Stimulated activated CD4-positive, alpha-beta T cell treated with anti-CD3 and anti-CD28 coated beads, Interleukin-1b, Interleukin-23, amount 100 ng/mL, for 1 hour (primary cell): ENCODE measurements at places on chromosomes 3 and 15.

DNA sequence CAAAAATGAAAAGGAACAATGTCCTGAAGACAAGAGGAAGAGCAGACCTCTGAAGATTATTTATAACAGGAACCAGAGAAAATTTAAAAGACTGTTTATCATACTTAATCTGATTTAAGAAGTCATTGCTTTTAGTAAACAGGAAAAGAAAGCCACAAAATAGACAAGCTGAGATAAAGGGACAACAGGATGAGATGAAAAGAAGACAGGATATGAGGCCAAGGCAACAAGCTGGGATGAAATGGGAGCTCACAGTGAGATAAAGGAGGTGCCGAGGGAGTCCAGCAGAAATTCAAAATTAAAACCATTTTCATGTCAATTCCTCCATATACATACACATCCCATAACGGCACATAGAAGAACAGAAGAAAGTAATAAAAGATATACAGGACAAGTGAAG lies 277.0 kb downstream of the RBMS3 start:
- no peak for DNase-seq

DNA sequence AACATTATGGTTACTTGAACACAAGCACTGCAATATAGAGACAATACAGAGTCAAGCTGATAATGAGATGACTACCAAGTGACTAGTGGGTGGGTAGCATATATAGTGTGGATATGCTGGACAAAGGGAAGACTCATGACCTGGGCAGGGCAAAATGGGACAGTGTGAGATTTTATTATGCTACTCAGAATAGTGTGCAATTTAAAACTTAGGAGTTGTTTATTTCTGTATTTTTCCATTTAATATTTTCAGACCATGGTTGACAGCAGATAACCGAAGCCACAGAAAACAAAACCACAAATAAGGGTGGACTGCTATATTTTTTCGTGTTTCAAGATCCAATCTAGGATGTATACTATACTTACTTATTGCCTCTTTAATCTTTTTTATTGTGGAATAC lies 19.6 kb downstream of the GALK2 start:
- DNase-seq: no peak

GRCh38 chr3:64063207-64063982 lies 40.1 kb upstream of the PSMD6 start:
- DNase-seq: no peak

DNA sequence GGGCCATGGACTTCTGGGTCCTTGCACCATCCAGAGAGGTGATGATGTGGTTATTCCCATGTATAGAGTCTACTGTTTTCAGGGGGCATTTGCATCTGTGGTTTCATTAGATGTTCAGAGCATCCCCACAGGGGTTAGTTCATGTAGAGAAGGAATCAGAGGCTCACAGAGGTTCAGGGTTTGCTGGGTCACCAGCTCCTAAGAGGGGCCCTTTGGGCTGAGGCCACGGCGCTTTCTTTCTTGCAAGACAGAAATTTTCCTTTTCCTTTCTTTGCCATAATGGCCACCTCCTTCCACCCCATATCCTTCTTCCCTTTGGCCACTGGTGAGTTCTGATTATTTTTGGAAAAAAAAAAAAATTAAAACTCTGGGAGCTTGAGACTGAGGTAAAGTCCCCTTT lies 62.3 kb downstream of the APBA2 start:
- DNase-seq: no peak

DNA sequence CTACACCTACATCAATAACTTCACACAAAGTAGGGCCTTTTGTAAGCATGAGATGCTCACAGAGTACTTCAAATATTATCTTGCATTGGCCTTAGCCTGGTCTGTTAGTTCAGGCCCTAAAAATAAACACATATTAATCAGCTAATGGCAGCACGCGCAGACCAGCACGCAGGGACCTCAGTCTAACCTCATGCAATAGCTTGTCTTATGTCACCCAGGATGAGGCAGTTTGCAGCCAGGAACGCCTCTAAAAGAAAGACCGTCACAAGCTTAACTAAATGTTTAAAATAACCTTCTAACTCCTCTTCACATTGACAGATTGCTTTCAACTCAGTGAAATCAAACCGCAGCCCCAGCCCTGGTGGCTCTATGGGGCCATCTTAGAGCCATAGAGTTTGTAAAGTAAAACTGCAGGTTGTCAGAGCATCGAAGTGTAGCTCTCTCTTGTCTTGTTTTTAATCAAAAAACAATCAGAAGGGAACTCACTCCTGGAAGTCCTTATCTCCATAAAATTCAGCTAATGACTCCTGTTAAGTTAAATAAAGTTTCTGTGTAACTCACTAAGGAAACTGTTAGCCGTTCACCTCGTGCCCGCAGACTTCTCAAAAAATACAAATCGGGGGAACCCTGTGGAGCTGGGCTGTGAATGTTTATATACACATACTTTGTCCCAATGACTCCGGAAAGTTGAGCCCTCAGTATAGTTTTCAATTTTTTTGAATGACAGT lies 212.6 kb downstream of the CDIN1 start:
- no peak for DNase-seq

DNA sequence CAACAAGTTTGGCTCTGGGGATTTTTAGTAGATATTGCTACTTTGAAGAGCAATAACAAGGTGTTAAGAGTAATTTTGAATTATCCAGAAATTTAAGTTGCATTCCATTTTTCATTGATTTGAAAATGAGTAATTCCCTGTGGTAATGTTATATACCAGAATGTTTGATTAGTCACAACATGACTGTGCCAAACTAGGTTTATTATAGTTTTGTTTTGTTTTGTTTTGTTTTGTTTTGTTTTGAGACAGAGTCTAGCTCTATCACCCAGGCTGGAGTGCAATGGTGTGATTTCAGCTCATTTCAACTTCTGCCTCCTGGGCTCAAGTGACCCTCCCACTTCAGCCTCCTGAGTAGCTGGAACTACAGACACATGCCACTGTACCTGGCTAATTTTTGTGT lies 40.7 kb downstream of the CNOT10 start:
- DNase-seq: no peak

GRCh38 chr3:112789787-112790186 lies 56.9 kb downstream of the CD200R1L start:
- DNase-seq: no peak

GRCh38 chr3:188974856-188975599 lies 196.7 kb upstream of the TPRG1 start:
- no peak for DNase-seq

GRCh38 chr3:15266510-15267376 lies 60.7 kb downstream of the CAPN7 start:
- DNase-seq: no peak

DNA sequence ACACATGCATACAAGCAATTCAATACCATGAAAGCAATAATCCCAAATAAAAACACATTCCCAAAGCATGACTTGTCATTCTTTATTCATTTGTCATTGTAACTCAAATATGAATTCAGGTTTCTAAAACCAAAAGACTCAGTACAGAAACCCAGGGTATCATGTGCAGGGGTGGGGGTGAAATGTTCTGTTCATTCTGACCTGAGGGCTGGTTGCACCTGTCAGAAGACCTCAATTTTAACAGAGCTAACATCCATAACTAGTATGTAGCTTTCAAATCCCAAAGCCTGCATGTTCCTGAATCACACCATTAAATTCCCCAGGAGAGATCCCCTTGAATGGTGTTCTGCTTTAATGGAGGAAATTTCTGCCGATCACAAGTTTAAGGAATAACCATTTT lies 738.7 kb downstream of the MCTP2 start:
- no peak for DNase-seq

GRCh38 chr3:100076731-100077529 lies 37.4 kb downstream of the FILIP1L start:
- no peak for DNase-seq

- DNase-seq: no peak
These were observed 540.2 kb downstream of the NAALADL2 start for GRCh38 chr3:175399156-175399840.

DNA sequence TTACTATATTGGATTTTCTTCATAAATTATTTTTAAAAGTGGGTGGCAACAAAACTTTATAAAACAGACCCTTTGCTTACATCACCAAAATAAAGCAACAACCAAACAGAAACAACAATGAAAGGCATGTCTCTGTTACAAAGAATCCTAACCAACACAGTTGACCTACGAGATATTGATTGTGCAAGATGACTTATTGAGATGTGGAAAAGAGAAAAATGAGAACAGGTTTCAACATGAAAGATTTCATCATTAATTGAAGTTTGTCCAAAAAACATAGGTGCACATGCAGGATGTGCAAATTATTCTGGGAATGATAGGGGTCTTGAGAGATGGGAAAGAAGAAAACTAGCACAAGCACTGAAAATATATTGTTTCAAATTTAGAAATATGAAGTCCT lies 9.0 kb downstream of the GMNC start:
- DNase-seq: no peak

DNA sequence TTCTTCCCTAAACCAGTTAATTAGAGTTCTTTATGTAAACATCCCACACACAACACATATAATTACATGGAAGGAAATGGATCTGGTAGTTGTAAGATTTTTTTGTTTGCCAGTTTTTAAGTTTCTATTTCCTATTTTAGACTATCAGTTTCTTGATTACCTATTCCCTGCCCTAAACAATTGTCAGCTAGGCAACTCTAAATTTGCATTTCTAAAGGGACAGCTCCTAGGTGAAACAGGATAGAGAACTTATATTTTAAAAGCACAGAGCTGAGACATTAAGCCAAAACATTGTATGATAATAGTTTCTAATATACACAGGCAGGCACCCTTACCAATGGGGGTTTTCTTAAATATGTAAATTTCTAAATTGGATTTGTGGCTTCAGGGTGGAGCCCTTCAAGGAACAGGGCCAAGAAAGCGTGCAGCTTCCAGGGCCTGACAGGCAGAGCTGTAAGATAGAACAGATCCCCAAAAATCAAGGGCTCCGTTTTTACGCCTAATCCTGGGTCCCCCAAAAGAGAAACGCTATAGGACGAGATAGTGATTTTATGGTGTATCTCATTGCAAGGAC lies 8.9 kb downstream of the LEKR1 start:
- DNase-seq: no peak

DNA sequence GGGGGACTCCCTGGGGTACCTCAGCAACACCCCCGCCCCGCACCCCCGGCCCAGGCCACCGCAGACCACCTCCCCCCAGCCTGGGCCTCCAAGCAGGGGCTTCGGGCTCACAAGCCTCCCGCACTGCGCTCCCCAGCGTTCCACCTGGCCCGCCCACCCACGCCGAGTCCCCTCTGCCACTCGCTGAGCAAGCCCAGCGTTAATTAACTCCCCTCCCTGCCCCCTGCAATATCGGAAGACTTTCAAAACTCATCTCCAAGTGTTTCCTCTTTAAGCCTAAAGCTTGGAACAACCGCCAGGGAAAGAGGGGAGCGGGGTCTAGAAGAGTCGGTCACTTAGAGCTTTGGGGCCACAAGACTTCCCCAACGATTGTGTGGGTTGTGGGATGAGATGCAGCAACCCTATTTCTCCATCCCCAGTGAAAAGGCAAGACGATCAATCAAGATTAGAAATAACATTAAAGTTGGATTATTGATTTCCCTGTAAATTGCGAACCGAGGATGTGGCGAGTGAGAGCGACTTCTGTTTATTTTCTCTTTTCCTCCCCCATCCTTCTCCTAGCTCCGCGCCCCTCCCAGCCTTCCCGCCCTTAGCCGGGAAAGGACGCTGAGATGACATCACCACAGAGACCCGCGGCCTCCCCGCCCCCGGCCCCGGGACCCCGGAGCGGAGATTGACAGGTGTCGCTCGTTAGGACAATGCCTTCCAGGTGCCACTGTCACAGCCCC lies 30.2 kb downstream of the NR2F2 start:
- no peak for DNase-seq

- DNase-seq: no peak
These were observed 17.7 kb downstream of the FRMD4B start for GRCh38 chr3:69368129-69368741.

DNA sequence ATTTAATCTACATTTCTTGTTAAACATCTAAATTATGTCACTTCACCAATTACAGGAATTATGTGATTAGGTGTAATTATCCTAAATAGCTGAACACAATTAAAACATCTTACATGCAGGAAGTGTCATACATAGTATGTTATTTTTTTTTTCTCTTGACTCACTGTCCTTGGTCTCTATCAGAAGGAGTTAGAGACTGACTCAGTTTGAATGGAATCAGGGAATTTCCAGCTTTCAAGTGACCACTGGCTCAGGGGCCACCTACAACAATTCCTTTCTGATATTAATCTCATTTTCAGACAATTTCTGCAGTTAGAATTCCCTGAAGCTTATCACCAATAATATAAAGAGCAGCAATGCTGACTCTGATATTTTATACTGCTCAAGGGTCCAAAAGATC lies 400.7 kb downstream of the ROBO1 start:
- DNase-seq: no peak

DNA sequence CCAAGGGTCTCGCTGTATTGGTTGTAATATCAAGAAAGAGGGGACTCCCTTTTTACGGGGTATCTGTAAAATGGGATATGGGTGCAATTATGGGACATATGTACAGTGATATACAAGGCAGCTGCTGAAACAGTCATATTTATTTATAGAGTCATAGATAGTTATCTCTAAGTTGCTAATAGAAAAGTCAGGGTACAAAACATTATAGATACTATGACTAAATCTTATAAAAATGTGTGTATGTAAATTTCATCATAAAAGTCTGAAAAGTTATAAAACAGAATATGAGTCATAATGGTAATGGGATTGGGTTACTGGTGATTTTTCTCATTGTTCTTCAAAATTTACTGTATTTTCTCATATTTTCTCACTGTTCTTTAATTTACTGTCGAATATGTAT lies 344.9 kb upstream of the SLCO3A1 start:
- no peak for DNase-seq

- DNase-seq: no peak
These were observed 262.6 kb upstream of the ZNF385D start for GRCh38 chr3:22013641-22014040.

- no peak for DNase-seq
These were observed 966.7 kb upstream of the ROBO1 start for GRCh38 chr3:80734483-80734882.

DNA sequence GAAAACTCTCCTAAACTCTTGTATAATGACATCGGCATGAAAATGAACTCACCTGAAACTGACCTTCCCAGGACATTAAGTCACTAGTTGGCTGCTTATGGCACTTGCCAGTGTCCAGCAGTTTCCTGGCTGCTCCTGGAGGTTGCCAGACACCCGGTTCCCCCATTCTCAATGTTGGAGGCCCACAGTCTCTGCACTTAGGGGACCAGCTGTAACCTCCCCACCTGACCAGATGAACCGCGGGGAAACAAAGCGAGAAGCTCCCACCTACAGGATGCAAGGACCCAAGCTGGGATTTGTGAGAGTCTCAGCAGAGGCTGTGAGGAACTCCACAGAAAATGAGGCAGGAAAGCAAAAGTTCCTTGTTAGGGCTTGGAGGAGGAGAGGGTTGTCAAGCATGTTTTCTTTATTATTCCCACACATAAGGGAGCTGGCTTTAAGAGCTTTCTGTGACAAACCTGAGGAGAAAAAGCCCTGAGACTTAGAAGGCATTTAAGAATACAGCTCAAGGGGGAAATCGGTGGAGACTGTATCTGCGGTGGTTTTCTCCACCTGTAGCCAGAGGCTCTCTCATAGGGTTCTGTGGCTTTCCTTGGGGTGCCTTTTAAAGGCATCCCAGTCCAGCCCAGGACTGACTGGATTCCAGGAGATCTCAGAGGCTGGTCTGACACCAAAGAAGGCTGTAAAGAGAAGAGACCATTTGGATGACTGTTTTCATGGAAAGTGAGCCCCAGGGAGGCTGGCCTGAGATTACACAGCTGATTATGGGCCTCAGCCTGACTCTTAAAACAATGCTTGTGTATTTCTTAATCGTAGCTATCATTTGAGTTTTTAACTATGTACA lies 4.6 kb downstream of the TPM1 start:
- no peak for DNase-seq

GRCh38 chr3:141341536-141341935 lies 26.8 kb upstream of the ZBTB38 start:
- DNase-seq: no peak

GRCh38 chr3:187265461-187265955 lies 26.0 kb downstream of the MASP1 start:
- DNase-seq: no peak
